Naive B cell (primary cell): ENCODE measurements at places on chromosomes 1 and 21.

- DNase-seq: no peak
These were observed 20.5 kb downstream of the RNF220 start for GRCh38 chr1:44425341-44426082.

- DNase-seq: no peak
These were observed 11.1 kb upstream of the GJA5 start for GRCh38 chr1:147771226-147772125.

DNA sequence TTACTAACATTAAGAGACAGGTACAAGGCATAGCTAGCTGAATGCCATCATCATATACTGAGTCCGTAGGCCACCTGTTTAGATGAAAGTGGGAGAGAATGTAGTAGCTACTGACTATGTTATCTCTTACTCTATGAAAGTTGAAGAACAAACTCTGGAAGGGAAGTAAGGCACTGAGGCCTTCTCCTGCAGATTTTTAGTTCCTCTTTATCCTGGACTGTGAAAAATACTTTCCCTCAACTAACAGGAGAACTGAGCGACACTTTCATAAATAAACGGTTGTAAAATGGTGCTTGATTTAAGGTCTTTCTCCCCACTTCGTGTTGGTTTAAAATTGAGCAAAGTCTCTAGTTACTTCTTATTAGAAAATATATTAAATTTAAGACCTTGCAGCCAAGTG lies 101.9 kb downstream of the FNBP1L start:
- DNase-seq: no peak

DNA sequence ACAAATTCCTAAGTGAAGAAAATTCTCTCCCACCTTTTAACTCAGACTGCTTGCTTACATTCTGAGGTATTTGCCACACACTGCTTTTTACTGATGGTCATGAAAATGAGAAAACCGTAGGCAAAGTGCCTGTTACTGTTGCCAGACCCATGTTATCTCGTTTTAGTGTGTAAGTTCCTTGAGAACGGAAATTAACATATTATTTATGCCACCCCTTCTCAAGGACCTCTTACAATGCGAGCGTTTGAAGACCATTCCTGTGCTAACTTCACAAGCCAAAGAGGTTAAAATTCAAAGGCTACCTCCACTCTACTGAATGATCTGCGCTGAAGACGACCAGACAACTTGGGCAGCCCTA lies 509 bp downstream of the NVL start:
- no peak for DNase-seq

DNA sequence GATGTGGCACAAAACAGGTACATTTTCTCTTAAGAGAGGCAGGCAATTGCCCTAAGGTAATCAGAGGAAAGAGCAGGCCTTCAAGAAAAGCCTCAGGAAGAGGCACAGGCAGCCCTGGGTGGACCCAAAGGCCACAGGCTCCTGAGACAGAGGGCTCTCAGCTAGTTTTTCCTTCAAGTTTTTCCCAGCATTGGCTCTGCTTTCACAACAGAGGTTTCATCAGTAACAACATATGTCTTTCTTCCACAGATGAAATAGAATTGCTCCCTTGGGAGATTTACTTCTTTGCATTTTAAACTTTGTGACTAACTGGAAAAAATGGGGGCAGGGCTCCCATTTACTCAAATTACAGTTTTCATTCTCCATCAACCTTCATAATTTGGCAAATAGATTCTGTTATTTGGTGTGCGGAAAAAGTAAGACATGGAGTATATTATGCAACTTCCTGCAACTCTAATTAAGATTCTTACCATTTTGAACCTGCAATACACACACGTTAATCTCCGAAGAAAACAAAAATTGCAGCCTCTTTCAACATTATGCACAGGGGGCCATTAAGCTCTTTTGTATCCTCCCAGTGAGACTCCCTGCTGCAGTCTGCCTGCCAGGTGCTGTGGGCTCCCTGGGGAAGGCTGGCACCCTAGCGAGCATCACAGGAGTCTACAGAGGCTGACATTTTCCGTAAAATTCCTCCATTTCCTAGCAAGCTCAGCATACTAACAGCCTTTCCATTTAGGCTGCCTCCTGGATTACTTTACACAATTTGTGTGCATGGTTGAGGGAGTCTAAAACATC lies 282.3 kb downstream of the USH2A start:
- no peak for DNase-seq

GRCh38 chr1:180614730-180615129 lies 17.1 kb upstream of the XPR1 start:
- no peak for DNase-seq
